Activated T-cell treated with anti-CD3 and anti-CD28 coated beads for 1 hour (primary cell): ENCODE measurements at places on chromosomes 3 and 15.

- DNase-seq = no peak
These were observed 239.9 kb downstream of the FAM43A start for GRCh38 chr3:194925614-194926013.

- DNase-seq = no peak
These were observed 289.8 kb downstream of the ZBTB20 start for GRCh38 chr3:114857299-114857701.

- no peak for DNase-seq
These were observed 196.1 kb upstream of the TLE3 start for GRCh38 chr15:70293591-70294470.

- DNase-seq = no peak
These were observed 140.4 kb downstream of the SRGAP3 start for GRCh38 chr3:9108876-9109567.

- DNase-seq = no peak
These were observed 794.8 kb downstream of the MCTP2 start for GRCh38 chr15:95025924-95026728.
